ENCODE measurements at places on chromosomes 4 and X.

DNA sequence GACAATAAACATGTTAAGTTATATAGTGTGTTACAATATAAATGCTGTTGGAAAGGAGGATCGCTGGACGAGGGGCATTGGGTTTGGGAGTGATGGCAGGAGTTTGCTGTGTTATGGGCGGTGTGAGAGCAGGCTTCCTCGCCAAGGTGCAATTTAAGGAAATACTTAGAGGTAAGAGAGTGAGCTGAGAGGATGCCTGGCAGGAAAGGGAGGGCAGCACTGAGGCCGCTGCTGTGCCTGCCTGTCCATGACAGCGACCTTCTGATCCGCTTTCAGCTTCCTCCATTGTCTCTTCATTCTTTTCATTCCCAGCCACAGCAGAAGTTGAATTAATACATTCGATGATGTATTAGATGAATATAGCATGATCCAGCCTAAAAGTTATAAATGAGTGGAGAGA is 41.2 kb upstream of the TBC1D14 start:
- DNase-seq: no peak

GRCh38 chr4:36187723-36188333 is 56.5 kb downstream of the ARAP2 start:
- DNase-seq: no peak

DNA sequence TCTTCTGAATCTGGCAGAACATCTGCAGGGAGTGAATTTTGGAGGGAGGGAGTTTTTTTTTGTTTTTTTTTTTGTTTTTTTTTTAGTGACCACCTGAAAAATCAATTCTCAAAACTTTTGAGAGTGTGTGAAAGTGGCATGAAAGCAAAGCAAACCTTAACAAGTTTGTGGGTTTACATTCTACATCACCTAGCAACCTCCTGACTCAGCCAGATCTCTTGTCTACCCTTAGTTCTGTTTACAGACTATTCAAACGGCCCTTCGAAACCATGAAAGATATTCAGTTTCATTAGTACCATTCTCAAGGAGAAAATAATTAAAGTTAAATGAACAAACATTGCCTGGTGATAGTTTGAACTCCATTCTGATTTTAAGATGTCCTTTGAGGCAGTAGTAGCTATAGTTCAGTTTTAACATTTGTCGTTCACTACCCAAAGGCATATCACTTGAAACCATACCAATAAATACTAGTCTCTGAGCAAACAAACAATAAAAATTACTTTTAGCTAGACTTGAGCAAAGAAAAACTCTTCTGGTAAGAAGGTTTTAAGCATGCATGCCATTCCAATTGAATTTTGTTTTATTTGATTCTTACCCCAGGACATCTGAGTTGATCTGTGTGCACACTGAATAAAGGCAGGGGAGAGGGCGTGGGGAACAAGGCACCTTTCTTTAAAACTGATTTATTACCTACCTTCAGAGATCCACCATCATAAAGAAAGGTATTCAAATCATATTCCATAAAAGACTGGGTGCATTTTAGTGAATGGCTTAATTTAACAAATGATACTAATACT is 137.7 kb downstream of the ARX start:
- DNase-seq: no peak

GRCh38 chrX:9510366-9510765 is 45.5 kb downstream of the TBL1X start:
- no peak for DNase-seq

DNA sequence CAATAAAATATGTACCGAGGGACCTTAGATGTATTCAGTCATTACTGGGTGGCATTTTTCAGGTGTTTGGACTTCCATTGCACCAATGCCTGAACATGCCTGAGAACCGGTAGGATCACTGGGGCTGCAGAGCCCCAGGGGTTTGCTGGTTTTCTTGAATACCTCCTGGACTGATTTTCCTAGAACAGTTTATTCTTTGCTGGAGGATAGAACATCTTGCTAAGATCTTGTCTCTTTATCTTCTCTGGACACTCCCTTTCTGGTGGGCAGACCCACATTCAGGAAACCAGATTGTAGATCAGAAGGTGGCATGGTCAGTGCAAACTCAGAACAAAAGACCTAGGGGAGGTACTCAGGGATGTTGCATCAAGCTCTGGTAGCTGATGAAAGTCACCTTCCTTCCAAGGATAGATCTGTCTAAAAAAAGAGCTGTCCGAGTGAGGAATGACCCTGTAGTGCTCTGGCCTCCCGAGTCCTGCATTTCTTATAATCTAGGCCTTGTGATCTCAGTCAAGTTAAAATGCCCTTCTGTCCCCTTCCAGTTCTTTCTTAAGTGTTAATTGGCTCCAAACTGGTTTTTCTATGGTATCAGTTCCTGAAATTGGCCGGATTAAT is 84.8 kb downstream of the CLDN34 start:
- no peak for DNase-seq

DNA sequence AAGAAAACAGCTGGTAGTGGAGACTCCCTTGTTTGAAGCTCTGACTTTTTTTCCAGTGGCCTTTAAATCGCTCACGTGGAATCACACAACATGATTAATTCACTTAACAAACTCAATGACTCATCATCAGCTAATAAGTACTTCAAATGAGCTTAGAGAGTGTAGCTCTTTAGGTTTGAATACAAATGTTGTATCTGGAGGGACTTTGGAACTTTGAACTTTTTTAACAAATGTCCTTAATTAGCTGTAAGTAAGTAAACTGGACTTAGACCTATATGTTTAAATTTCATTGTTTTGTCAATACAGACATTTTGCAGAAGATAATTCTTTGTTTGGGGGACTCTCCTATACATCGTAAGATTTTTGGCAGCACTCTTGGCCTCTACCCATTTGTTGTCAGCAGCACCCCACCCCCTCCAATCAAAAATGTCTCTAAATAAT is 581.1 kb downstream of the SPRY1 start:
- DNase-seq: no peak

GRCh38 chrX:108344216-108344615 is 94.0 kb downstream of the COL4A6 start:
- no peak for DNase-seq

- no peak for DNase-seq
Measured at GRCh38 chrX:110966091-110966454, 129.9 kb upstream of the PAK3 start.

DNA sequence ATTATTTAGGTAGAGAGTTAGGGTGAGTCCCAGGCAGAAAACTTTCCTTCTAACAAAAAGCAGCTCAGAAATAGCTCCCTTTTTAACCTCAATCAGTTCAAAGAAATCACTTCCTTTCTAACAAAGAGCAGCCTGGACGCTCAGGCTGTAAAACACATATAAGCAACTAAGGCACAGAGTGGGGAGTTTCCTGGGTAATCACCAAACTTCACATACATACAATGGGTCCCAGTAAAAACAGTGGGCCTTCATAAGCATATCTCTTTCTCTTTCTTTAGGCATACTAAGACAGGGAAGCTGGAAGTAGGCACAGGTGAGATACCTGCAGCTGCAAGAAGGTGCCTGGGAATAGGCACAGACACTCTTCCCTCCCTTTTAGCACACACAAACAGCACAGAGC is 4.9 kb upstream of the NAF1 start:
- DNase-seq: no peak

DNA sequence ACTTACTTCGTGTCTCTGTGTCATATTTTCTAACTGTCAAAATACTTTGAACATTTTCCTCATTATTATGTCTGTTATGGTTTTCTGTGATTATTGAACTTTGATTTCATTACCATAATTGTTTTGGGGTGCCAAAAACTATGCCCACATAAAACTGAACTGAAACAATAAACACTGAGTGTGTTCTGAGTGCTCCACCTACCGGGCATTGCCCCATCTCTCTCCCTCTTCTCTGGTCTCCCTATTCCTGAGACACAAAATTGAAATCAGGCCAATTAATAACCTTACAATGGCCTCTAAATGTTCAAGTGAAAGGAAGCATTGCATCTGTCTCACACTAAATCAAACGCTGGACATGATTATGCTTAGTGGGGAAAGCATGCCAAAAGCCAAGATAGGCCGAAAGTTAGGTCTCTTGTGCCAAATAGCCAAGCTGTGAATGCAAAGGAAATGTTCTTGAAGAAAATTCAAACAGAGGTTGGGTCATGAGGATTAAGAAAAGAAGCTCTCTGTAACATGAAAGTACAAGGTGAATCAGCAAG is 972.3 kb downstream of the PCDH7 start:
- no peak for DNase-seq

All from stimulated activated CD8-positive, alpha-beta memory T cell treated with anti-CD3 and anti-CD28 coated beads, Interleukin-2, amount 100 ng/mL, for 48 hours (primary cell).